D721Med (cell line): ENCODE measurements at places on chromosomes 3 and 15.

GRCh38 chr3:5673521-5673920 lies 486.0 kb downstream of the EDEM1 start:
- no peak for DNase-seq

GRCh38 chr3:79521221-79521848 lies 246.5 kb downstream of the ROBO1 start:
- no peak for DNase-seq

DNA sequence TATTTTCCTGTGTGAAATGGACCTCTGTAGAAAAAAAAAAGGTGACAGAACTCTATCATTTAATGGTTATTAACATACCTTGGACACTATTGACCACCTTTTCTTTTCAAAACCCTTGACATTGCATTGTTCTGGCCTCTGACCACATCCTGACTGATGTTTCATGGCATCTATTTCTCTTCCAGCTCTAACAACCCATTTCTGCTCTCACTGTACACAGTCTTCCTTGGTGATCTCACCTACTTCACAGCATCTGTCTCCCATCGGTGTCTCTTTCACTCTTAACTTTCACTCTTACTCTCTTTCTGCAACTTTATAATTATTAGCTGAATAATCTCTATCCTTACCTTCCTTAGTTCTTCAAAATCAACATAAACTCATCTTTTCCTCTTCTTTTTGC lies 217.4 kb upstream of the CD96 start:
- no peak for DNase-seq

DNA sequence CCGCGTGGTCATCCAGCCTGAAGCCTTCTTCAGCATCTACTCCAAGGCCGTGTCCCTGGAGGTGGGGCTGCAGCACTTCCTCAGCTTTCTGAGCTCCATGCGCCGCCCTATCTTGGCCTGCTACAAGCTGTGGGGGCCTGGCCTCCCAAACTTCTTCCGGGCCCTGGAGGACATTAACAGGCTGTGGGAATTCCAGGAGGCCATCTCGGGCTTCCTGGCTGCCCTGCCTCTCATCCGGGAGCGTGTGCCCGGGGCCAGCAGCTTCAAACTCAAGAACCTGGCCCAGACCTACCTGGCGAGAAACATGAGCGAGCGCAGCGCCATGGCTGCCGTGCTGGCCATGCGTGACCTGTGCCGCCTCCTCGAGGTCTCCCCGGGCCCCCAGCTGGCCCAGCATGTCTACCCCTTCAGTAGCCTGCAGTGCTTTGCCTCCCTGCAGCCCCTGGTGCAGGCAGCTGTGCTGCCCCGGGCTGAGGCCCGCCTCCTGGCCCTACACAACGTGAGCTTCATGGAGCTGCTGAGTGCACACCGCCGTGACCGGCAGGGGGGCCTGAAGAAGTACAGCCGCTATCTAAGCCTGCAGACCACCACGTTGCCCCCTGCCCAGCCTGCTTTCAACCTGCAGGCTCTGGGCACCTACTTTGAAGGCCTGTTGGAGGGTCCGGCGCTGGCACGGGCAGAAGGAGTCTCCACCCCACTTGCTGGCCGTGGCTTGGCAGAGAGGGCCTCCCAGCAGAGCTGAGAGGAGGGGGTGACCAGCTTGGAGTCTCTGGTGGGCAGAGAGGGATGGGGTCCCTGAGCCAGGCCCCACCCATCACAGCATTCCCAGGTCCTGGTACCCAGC lies 37.9 kb downstream of the GOLGA6A start:
- peak; percentile 8 for DNase-seq

- no peak for DNase-seq
Measured at GRCh38 chr15:41921639-41922038, 27.8 kb upstream of the SPTBN5 start.

DNA sequence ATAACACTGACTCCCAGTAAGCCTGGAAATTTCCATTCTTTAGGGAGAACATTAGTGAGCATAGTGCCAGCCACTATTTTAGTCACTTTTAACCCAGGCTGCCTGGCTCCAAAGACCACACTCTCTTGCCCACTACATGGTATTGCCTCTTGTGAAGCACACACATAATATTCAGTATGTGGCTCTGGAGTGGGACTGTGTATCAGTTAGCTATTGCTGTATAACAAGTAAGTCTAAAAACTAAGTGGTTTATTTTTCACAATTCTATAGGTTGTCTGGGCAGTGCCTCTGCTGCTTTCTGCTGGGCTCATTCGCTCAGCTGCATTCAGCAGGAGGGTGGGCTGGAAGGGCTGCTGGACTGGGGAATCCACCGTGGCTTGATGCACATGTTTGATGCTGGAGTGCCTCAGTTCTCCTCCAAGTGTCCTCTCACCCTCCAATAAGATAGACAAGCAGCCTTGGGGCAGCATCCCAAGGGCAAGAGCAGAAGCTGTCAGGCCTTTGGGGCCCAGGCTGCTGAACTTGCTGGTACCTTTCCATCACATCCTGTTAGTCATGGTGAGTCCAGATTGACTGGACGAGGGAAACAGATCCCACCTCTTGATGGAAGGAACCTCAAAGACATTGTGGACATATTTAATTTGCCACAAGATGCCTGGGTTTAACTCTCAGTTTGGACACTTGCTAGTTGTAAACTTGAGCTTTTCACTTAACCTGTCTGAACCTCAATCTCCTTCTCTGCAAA lies 66.6 kb upstream of the TLE3 start:
- no peak for DNase-seq

GRCh38 chr3:99659951-99660350 lies 21.6 kb downstream of the COL8A1 start:
- no peak for DNase-seq

- DNase-seq = no peak
Measured at GRCh38 chr3:45171283-45171682, 25.1 kb upstream of the CDCP1 start.

GRCh38 chr3:86793786-86794185 lies 197.2 kb downstream of the VGLL3 start:
- DNase-seq = no peak

GRCh38 chr3:55416331-55416821 lies 70.7 kb downstream of the WNT5A start:
- DNase-seq = no peak

DNA sequence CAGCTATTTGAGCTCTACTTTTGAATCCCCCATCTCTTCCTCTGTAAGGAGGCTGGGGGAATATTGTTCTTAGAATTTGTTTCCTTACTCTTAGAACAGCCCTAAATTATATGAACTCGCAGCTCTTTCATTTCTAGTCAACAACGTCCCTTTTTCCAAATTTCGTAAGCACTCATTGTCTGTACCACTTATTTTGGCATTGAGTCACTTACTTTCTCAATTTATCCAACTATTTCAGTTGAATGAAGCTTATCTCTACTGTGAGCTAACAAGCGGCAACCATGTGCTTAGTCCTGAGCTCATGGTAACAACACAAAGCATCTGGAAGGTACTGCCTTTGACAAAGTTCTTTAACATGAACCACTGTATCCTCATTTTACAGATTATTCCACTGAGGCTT lies 191.1 kb downstream of the GREM1 start:
- DNase-seq = no peak

GRCh38 chr3:151976211-151977050 lies 103.0 kb downstream of the SUCNR1 start:
- DNase-seq = no peak

DNA sequence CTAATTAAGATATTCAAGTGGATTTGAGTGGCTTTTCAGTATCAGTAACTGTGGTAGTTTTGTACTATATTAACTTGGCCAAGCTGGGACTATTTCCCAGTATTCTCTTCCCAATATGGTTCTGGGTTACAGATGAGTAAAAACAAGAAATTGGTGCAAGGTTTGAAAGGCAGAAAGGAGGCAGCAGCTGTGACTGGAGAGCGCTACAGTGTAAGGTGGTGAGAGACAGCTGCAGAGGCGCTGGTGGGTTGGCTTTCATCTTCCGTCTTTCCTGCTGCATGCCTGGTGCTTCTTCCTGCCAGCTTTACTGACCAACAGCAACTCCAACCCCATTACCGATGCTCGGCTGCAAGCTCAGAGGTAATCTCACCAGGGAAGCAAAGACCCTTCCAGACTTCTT lies 9.8 kb downstream of the DPH3 start:
- no peak for DNase-seq

- DNase-seq = no peak
Measured at GRCh38 chr15:89825271-89825940, 10.8 kb upstream of the ANPEP start.

DNA sequence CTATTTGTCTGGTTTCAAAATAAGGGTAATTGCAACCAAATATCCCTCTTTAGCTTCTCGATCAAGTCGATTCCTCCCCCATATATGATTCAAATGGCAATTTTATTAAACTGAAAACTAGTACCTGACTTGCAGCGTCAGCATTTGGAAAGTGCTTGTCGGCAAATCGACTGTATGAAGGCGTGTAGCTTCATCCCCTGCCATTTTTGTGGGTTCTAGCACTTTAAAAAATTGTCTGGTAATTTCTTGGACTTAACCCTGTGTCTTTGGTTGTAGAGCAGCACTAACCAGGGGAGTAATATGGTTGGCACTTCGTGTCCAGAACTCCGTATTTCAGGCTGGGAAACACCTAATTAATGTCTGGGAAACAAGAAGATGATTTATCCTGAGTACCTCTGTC lies 573 bp downstream of the MME start:
- no peak for DNase-seq

DNA sequence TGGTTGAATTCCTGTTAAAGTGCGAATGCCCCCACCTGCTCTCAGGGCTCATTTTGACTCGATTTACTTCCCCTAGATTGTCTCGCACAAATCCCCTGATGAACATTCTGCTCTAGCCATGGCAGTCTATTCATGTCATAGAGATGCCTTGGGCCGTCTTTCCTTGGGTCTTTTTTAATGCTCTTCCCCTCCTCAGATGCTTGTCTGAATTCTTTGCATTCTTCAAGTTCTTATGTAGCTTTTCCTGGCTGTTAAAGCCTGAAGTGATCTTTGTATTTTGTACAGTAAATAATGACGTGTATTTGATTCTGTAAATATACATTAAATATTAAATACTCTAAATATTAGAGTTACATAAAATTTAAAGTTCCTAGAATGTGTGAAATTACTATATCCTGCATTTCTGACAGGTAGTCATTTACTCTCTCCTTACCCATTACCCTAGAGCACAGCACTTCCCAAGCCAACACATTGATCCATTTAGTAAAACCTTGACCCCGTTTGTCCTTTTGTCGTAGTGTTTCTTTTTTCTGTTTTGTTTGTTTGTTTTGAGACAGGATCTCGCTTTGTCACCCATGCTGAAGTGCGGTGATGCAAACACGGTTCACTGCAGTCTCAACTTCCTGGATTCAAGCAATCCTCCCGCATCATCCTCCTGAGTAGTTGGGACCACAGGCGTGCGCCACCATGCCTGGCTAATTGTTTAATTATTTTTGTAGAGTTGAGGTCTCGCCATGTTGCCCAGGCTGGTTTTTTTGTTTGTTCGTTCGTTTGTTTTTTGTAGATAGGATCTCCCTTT lies 47.9 kb downstream of the YEATS2 start:
- no peak for DNase-seq

DNA sequence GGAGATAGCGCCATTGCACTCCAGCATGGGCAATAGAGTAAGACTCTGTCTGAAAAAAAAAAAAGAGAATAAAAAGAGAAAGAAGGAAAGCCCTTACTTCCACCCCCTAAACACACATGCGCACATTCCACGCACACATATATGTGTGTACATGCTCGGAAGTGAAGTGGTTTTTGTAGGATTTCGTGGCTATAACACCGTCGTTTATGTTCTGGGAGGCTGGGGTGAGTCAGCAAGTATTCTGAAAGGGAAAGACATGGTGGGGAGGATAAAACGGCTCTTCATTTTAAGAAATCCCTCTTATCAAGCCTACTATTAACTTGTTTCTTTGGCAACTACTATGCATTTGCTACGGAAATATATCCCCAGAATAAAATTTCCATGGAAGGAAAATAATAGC lies 422.8 kb upstream of the TBL1XR1 start:
- no peak for DNase-seq

DNA sequence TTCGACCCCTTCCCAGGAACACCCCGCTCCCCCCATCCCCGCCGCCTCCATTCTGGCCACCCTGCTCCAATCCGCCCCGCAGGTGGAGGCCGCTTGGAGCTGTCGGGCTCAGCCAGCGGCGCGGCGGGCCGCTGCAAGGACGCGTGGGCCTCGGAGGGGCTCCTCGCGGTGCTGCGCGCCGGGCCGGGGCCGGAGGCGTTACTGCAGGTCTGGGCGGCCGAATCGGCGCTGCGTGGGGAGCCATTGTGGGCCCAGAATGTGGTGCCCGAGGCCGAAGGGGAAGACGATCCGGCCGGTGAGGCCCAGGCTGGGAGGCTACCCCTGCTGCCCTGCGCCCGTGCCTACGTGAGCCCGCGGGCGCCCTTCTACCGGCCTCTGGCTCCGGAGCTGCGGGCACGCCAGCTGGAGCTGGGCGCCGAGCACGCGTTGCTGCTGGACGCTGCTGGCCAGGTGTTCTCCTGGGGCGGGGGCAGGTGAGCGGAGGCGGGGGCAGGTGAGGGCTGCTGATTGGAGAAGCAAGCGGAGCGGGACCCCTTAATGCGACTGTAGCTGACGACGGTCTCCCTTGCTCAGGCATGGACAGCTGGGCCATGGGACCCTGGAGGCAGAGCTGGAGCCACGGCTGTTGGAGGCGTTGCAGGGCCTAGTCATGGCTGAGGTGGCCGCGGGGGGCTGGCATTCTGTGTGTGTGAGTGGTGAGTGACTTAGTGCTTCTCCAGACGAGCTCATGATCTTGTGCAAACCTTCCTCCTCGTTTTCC lies 2.5 kb downstream of the RCCD1 start:
- no peak for DNase-seq

DNA sequence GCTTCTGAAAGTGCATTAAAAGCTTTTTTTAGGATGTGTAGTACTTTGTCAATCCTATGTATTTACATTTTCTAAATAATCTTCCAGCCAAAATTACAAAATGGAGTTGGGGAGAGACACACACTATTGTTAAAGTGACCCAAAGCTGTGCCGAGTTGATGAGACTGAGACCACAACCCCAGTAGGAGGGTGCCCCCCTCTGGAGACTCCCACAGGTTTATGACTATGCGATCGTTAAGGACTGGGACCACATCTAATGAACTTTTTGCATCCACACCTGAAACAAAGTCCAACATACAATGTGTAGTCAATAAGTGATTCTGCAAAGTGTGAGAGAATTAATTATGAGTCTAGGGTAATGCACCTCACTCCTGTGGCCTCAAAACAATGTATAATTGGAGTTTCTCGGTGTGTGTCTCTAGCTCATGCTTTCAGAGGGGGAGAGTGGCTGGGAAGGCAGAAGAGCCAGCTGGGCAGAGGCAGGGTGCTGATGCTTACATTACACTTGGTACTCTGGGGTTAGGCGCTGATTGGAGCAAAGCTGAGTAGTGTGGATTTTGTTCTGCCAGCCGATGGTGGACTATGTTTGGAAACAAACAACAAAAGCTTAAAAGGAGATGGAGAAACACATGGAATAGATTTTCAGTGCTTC lies 102.8 kb downstream of the KCNH8 start:
- no peak for DNase-seq

- DNase-seq = no peak
Measured at GRCh38 chr15:49622561-49622960, 1.7 kb downstream of the DTWD1 start.

DNA sequence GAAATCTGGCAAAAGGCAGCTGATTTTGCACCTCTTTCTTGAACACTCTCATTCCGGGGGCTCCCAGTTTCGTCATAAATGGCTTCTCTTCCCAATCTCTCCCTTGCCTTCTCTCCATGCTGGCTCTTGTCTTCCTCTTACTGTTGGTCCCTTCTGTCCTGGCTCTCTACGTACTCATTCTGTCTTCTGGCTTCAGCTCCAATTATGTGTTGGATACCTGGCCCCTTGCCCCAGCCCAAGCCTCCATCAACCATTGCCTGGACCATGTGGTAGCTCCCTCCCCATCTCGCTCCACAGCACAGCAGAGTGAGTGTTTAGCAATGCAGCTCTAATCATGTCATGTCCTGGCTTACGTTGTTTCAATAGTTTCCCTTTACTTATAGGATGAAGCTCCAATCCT lies 21.7 kb upstream of the KY start:
- no peak for DNase-seq
